ENCODE measurements at places on chromosomes 1 and 21.

DNA sequence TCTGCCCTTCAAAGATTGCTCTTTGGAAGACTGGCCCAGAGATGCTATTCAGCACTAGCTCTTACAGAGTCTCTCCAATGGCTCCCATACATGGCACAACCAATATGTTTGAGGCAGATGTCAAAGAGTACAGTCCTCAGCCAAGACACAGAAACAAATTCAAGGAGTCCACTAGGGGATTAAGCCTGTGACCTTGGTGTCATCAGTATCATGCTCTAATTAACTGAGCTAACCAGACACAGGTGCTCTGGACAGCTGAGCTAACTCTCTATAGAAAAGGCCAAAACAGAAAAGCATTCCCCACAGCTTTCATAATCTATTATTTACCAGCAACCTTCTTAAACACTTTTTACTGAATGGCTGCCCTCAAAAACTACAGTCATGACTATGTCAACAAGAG, 666.0 kb upstream of the PLXNA2 start:
- no peak for DNase-seq

DNA sequence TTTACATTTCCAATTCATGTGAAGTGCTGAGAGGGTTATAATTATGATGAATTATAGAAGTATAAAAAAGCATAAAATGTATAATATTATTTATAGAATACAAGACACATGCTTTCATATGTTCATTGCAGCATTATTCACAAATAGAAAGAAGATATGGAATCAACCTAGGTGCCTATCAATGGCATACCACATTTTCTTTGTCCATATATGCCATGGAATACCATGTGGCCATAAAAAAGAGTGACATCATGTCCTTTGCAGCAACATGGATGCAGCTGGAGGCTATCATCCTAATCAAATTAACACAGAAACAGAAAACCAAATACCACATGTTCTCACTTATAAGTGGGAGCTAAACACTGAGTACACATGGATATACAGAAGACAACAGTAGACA, 85.1 kb upstream of the C1orf105 start:
- DNase-seq: no peak

DNA sequence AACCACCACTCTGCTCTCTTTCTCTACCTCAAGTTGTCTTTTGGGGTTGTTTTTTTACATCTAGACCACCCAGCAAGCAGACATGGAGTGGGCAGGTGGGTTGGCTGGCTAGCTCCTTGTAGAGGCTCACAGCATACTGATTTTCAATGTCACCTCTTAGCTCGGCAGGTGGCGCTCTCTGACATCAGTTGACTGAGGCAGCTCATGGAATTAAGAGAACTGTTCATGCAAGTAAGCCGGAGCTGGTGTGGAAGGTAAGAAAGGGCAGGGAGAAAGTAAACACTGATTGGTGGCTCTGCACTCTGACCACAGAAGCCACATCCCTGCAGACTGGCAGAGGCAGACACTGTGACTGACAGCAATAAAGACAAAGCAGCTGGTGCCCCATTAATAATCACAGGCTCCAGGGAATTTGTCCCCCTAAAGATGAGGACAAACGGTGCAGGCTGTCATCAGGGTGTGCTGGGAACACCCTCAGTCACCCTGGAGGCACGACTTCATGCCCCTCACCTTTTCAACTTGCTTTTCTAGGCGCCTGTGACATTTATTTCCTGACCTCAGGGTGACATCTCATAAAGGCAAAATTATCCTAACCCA, 226.8 kb downstream of the LMX1A start:
- DNase-seq: no peak

- no peak for DNase-seq
These were observed 294.9 kb upstream of the ADGRL2 start for GRCh38 chr1:81505831-81506230.

GRCh38 chr1:89198491-89199072, at the start of gene GBP4:
Gene GBP4, minus strand, starts transcription at chr1:89198942. Its CDS starts 108 bp downstream, at chr1:89198834.
- peak; percentile 25 for DNase-seq

DNA sequence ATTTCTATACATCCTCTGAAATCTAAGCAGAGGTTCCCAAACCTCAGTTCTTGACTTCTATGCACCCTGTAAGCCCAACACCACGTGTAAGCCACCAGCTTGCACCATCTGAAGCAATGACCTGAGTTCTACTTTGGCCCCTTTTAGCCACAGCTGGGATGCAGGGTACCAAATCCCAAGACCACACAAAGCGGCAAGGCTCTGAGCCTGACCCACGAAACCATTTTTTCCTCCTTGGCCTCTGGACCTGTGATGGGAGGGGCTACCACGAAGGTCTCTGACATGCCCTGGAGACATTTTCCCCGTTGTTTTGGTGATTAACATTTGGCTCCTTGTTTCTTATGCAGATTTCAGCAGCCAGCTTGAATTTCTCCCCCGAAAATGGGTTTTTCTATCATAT, 38.8 kb downstream of the STXBP3 start:
- no peak for DNase-seq

GRCh38 chr1:116537898-116538297, 32.9 kb downstream of the CD58 start:
- DNase-seq: no peak

DNA sequence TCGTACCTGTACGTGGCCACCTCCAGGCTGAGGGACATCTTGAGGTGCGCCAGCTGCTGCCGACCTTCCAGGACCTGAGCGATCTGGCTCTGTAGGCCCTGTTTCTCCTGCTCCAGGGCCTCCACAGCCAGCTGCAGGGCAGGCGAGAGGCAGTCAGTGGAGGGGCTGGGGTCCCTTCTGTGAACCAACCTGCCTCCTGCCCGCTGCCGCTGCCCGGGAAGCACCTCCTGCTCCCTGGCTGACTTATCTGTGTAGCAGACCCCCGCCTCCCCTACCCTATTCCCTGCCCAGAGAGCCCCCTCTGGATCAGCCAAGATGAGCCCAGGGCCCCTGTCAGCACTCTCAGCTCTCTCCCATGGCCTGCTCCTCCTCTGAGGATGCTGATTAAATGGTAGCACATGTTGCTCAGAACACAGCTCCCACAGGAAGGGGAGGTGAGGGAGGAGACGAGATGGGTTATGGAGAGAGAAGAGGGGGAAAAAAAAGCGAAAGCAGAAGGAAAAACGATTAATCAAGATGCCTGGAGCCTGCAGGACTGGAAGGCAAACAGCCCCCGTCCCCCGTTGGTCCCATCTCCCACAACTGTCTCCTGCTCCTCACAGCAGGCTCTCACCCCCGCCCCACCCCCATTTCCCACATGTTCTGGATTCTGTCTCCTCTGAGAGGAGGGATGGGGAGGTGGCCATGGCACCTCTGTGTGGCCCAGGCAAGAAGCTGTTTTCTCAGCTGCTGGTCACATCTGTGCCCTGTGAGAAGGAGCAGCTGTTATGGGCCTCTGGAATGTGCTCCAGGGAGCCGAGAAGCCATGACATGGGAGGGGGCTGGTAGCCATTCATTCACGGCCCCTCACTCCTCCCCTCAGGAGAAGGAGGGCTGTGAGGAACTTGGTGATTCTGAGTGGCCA, 1.7 kb downstream of the NES start:
- DNase-seq: no peak

- no peak for DNase-seq
These were observed 1.9 kb downstream of the SLC39A1 start for GRCh38 chr1:153961421-153961820.

GRCh38 chr1:7398982-7399381, 372.1 kb upstream of the VAMP3 start:
- DNase-seq: no peak

- no peak for DNase-seq
These were observed 32.6 kb downstream of the SLC16A1 start for GRCh38 chr1:112923234-112923958.

GRCh38 chr1:155834296-155834926, 22.6 kb downstream of the GON4L start:
- DNase-seq: no peak

DNA sequence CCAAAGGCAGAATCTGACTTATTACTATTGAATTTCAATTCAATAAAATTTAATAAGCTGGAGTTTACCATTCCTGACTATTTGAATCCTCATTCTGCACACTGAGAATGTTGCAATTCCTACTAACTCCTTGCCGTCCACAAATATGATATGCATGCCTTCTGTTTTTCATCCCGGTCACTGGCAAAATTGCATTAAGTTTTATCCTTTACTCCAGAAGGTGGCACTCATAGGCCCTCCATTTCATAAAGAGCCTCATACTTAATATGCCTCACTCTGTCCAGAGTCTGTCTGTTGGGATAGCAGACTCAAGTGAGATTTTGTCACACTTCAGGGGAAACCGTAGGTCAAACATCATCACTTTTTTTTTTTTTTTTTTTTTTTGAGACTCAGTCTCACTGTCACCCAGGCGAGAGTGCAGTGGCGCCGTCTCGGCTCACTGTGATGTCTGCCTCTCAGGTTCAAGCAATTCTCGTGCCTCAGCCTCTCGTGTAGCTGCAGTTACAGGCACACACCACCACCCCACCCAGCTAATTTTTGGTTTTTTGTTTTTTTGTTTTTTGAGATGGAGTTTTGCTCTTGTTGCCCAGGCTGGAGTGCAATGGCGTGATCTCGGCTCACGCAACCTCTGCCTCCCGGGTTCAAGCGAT, 27.3 kb downstream of the F11R start:
- no peak for DNase-seq

DNA sequence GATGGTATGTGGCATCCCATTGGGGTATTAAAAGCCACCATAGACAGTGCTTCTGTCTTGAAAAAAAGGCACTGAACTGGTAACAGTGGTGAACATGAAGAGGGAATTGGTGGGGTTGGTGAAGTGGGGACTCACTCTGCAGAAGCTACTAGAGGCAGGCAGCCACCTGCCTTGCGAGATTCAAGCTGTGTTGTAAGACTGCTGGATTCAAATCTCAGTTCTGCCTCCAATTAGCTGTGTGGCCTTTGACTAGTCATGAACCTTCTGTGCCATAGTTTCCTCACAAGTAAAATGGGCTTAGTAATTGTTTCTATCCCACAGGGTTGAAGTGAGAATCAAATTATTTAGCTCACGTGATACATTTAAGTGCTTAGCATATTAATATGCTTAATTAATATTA, 16.6 kb upstream of the ELOA start:
- DNase-seq: no peak

- DNase-seq: no peak
These were observed 72.5 kb downstream of the ST6GALNAC5 start for GRCh38 chr1:76939817-76940216.

GRCh38 chr1:16032388-16033102, 10.7 kb downstream of the CLCNKA start:
- no peak for DNase-seq

GRCh38 chr1:56060906-56061305, 518.5 kb downstream of the PLPP3 start:
- DNase-seq: no peak

- no peak for DNase-seq
These were observed 41.0 kb upstream of the SYNC start for GRCh38 chr1:32743380-32744070.

- no peak for DNase-seq
These were observed 559.0 kb upstream of the PLXNA2 start for GRCh38 chr1:208803011-208803811.

DNA sequence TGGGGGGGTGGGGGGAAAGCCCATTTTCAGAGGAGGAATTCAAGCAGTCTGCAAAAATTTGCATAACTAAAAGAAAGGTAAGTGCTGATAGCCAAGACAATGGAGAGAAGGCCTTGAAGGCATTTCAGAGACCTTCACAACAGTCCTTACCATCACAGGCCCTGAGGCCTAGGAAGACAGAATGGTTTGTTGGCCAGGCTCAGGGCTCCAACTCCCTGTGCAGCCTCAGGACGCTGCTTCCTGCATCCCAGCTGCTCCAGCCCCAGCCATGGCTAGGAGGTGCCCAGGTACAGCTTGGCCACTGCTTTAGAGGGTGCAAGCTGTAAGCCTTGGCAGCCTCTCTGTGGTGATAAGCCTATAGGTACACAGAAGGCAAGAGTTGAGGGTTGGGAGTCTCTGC, 571.6 kb downstream of the MATN1 start:
- no peak for DNase-seq

- no peak for DNase-seq
These were observed 22.1 kb downstream of the ACOT11 start for GRCh38 chr1:54570161-54570560.

- DNase-seq: no peak
These were observed 58.3 kb downstream of the RGS5 start for GRCh38 chr1:163144418-163144817.

All from activated CD8-positive, alpha-beta memory T cell treated with anti-CD3 and anti-CD28 coated beads for 1 hour (primary cell).